ENCODE measurements at places on chromosomes 4 and X. TPM values are rescaled to one million over a fixed set of nuclear protein-coding genes. Genes with fewer than 3 reads are reported as not detected.

- no peak for DNase-seq
Measured at GRCh38 chr4:99447079-99447478, 11.9 kb upstream of the ADH7 start.

- no peak for DNase-seq
Measured at GRCh38 chr4:53132132-53132891, 233.5 kb downstream of the SCFD2 start.

DNA sequence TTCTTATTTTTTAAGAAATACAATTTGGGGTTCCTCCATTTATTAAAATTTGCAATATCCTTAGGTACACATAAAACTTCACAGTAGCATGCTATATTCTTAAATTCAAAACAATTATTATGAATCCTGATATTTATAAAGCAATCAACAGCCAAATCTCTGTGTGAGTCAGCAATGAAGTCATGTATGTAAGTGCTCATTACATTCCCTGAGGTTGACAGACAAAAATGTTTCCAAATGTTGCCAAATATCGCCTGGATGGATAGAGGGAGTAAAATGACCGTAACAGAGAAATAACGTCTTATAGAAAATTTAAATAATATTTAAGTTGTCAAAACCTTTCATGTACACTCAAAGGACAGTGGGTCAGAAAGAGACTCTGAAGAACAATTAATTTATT lies 220.0 kb downstream of the PCDH18 start:
- DNase-seq, result no peak

- peak; percentile 9 for DNase-seq
Measured at GRCh38 chr4:159455675-159456237, 352.9 kb downstream of the RAPGEF2 start.

- DNase-seq, result no peak
Measured at GRCh38 chr4:39495446-39496213, 31.6 kb downstream of the UGDH start.

DNA sequence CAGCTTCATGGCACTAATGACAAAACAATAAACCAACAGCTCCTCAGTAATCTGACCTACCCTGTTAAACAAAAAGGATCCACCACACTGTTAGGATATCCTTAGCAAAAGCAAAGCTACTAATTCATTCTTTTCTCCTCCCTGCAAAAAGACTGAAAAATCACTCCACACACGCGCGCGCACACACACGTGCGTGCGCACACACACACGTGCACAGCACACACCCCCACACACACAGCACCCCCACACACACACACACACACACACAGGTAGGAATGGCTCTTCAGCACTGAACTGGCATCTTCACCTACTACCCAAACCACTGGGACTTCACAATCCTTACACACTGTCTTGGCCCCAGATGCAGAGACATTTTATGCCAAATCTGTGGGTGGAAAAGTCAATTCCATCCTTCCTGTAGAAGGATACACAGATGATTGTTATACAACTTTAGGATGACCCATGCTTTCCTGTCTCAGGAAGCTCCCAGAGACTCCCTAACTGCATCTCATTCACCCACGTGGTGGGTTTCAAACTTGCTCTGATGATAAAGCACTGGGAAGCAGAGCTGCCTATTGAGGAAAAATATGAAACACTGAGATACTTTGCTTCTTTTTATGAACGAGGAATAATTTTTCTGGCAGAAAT lies 102.5 kb downstream of the TSPAN5 start:
- DNase-seq, result no peak

- DNase-seq, result no peak
Measured at GRCh38 chr4:76963131-76963750, 13.7 kb downstream of the SEPTIN11 start.

GRCh38 chr4:67565284-67565683 lies 6.8 kb downstream of the STAP1 start:
- no peak for DNase-seq

- no peak for DNase-seq
Measured at GRCh38 chr4:101850698-101851097, 60.2 kb downstream of the BANK1 start.

DNA sequence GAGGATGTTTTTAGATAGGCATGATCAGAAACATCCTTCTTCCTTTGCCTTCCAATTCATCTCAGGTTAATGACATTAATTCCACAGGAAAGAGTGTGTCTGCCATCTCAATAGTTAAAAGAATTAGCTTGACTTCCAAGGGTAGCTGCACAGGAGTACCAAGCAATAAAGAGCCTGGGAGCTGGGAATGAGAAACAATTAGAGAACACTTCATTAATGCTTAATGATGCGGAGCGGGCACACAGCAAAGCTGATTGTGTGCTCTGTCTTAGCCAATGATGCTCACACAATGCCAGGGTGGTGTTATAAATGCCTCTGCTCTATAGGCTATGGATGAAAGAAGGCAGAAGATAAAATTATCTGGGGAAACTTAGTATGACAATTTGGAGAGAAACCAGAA lies 1052.5 kb upstream of the LCORL start:
- DNase-seq, result peak; percentile 24

- DNase-seq, result no peak
Measured at GRCh38 chr4:185357211-185357610, 38.5 kb downstream of the LRP2BP start.

DNA sequence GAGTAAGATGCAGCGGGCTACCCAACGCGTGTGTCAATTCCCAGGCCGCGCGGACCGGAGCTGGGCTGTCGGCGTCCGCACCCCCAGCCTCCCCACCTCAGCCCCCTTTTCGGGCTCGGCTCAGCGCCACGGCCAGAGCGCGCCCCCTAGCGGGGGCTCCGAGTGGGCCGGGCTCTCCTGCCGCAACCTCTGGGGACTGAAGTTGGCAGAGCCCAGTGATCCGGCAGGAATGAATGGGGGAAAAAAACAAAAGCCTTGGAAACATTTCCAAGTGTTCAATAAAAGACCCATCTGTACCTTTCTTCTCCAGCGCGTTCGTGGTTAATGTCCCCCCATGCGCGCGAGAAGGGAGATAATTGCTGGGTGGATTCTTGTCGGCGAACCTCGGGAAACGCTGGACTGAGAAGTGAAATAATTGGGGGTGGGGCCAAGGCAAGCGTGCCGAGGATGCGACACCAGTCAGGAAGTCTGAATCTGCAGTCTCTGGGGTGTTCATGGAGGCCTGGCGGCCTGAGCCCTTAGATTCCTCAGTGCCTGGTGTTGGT lies 5.2 kb upstream of the ARX start:
- DNase-seq, result peak; percentile 75

- no peak for DNase-seq
Measured at GRCh38 chrX:11458170-11458569, 165.0 kb downstream of the AMELX start.

DNA sequence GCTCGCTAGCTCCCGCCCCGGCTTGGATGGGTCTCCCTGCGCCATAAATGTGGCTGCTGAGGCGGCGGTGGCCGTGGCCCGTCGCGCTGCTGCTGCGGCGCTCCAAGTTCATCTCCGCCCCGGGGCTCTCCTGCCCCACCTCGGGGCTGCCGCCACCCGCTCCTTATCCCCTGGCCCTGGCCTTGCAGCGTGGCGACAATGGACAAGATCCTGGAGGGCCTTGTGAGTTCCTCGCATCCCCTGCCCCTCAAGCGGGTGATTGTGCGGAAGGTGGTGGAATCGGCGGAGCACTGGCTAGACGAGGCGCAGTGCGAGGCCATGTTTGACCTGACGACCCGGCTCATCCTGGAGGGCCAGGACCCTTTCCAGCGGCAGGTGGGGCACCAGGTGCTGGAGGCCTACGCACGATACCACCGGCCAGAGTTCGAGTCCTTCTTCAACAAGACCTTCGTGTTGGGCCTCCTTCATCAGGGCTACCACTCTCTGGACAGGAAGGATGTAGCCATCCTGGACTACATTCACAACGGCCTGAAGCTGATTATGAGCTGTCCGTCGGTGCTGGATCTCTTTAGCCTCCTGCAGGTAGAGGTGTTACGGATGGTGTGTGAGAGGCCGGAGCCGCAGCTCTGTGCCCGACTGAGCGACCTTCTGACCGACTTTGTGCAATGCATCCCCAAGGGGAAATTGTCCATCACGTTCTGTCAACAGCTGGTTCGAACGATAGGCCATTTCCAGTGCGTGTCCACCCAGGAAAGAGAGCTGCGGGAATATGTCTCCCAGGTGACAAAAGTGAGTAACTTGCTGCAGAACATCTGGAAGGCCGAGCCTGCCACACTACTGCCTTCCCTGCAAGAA lies 763 bp downstream of the USP38 start:
- DNase-seq, result no peak

DNA sequence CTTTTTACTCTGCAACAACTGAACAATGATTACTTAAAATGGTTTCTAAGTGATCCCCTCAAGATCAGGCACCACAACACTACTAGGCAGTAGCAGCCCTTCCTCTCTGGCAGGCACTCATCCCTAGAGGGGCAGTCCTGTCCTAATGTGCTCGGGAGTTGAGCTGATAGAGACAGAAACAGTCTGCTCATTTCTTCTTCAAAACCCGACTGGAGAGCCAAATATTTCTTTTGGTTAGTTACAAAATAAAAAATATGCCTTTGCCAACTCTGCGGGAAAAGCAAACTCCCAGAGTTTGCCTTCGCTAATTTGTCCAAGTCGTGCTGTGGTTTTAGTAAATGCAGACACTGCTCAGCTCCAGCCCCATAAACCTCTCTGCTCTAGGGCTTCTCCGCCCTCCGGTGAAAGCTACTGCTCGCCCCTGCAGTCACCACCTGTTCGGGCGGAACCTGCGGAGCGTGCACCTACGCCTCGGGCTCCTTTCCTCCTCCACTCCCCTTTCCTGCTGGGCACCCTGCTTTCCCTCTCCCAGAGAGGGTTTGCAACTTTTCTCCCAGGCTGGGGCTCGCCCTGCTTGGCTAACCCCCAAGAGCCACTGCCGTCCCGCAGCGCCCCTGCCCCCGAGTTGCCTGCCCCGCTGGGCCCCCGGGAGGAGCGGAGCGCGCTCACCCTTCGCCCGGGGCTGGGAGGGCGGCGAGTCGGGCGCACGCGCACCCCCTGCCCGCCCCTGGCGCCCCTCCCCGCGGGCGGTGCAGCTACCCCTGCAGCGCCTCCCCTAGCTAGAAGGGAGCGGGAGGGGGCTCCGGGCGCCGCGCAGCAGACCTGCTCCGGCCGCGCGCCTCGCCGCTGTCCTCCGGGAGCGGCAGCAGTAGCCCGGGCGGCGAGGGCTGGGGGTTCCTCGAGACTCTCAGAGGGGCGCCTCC lies at the start of gene NPNT:
Gene NPNT, plus strand, starts transcription at position 812 of the 923 bp plus-strand sequence. CDS start 182 bp downstream, outside the sequence.
- DNase-seq, result peak; percentile 77

DNA sequence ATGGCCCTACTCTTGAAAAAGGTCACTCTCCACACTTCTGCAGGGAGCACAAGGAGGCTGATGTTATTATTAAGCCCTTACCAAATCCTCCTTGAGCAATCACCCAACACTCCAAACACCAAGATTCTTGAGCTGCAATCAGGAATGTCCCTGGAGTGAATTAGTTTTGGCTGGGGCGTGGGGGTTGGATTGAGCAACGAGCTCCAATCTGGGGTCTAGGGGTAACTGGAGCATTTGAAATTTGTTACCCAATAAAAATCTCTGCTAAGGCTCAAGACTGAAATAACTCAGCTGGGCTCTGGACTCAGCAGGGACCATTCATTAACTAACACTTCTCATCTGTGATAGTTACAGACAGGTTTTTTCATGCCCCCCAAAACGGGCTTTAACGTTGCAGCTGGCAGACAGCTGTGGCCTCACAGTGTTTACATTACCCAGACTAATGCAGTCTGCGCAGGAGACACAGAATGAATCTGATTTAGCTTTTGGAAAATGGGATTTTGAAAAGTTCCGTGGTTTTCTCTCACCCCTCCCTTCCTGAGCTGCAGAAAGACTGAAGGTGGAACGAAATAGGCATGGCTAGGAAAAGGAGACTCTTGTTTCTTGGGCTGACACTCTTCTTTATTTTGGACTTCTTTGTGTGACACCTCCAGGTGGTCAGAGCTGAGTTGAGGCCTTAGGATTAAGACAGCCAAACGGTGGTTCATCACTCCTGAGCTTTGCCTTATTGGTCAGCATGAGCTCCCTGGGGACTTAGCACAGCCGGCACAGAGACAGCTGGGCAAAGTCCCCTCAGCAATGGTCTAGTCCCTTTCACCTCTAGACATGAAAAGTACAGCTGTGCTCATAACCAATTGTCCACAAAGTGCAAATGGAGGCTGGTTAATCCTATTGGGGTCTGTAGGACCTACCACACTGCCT lies 26.6 kb downstream of the PLAC1 start:
- peak; percentile 92 for DNase-seq

DNA sequence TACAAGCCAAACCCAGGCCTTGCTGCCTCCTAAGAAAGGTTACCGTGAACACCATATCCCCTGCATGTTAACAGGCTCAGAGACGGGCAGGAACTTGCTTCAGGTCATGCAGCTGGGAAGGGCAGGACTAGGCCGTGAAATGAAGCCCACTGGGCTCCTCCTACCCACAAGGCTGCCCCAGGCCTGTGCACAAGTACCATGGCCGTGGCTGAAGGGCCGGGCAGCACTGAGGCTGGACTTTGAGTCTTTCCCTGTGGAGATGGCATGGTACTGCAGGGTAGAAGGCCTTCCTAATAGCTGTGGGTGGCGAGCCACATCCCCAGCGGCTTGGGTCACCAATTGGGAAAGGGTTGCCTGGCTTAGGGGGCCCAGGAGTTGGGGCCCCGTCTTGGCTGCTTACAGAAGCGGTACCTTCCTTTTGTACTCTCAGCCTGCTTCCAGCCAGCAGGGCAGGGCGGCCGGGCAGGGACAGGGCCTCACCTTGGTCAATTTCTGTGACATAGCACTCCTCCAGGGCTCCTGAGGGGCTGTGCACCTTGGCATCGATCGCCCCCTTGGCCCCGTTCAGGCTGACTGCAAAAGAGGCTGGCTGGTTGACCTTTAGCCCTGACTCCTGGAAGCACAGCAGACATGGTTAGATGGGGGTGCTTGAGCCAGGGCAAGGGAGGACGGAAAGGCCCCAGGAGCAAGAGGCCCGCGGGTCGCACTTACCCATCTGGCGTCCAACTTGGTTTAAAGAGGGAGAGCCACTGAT lies 23.8 kb downstream of the FLNA start:
- DNase-seq, result no peak

The HSFX3 gene
- not detected for total RNA-seq

The BRS3 gene
- not detected for total RNA-seq

The GAGE2A gene
- not detected for total RNA-seq

The BEX5 gene
- not detected for total RNA-seq

The DTHD1 gene
- total RNA-seq, result not detected

The UGT2A3 gene
- total RNA-seq, result not detected

The PDLIM3 gene
- 144 TPM for total RNA-seq

The XG gene
- total RNA-seq, result not detected

The CENPVL1 gene
- total RNA-seq, result not detected

The POF1B gene
- 6.6 TPM for total RNA-seq

The CABS1 gene
- not detected for total RNA-seq

The SMIM43 gene
- not detected for total RNA-seq

The GYPE gene
- not detected for total RNA-seq

Data from SJCRH30 (cell line).